ENCODE measurements at places on chromosomes 1 and 21.

GRCh38 chr1:65449214-65449823 is 28.9 kb downstream of the LEPR start:
- no peak for DNase-seq

GRCh38 chr21:33644383-33645074 is 2.2 kb downstream of the ITSN1 start:
- DNase-seq = no peak

- no peak for DNase-seq
These were observed at the start of gene TNFRSF18 for GRCh38 chr1:1206376-1206965. Gene TNFRSF18, minus strand, starts transcription at chr1:1206592. Its CDS starts 21 bp downstream, at chr1:1206571.

- DNase-seq = no peak
These were observed 28.4 kb upstream of the CEP350 start for GRCh38 chr1:179925922-179926849.

GRCh38 chr1:212959266-212960220 is 9.2 kb downstream of the VASH2 start:
- DNase-seq = no peak

DNA sequence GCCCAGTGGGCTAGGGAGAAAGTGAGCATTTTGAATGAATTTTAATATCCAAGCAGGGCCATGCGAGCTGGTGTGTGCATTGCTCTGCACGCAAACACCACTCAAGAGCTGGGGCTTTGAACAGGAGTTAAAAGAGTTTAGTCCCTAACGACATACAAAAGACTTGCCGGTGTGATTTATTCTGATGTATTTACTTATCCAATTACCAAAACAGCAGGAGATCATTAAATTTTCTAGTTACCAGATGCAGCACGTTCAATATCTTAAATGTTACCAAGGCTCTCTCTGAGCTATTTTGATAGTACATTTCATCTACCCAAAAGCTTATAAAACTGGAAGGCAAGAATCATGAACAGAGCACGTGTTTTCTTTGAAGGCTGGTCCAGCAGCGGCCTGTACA is 30.0 kb upstream of the DMRTA2 start:
- peak; percentile 88 for DNase-seq

DNA sequence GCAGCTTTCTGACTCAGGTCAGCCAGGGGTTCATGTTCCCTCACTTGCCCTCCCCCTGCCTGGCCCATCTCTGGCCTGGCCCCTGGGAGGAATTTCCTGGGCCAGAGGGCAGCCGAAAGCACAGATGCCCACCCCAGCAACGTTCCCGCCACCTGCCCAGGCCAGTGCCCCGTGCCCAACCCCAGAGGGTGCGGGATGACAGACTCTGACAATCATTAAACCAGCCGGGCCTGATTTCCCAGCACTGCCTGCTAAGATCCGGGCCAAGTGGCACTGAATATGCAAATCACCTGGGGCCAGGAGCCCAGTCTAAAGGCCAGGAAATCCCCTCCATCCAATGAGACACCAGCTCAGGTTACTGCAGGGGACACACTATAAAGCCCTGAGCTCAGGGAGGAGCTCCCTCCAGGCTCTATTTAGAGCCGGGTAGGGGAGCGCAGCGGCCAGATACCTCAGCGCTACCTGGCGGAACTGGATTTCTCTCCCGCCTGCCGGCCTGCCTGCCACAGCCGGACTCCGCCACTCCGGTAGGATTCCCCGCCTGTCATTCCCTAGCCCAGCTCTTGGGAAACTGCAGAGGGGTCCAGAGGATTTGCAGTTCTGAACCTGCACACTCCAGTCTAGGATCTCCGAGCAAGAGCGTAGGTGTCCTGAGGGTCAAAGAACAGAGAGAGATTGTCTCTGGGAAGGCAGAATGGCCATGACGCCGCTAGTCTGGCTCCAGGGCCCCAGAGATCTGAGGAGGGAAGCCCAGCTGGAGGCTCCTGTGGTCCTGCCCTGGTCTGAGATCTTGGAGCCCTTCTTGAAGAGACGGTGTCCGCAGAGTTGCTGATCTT is at the start of gene ELF3:
TSS of gene ELF3 (plus strand) at position 408 of the 836 bp plus-strand sequence. CDS start 550 bp downstream, outside the sequence.
- peak; percentile 52 for DNase-seq

GRCh38 chr1:89287181-89288050 is 14.8 kb upstream of the GBP5 start:
- no peak for DNase-seq

GRCh38 chr1:7534061-7534825 is 236.9 kb upstream of the VAMP3 start:
- DNase-seq = peak; percentile 24

- DNase-seq = no peak
These were observed 812 bp upstream of the ARF1 start for GRCh38 chr1:228081578-228082213.

DNA sequence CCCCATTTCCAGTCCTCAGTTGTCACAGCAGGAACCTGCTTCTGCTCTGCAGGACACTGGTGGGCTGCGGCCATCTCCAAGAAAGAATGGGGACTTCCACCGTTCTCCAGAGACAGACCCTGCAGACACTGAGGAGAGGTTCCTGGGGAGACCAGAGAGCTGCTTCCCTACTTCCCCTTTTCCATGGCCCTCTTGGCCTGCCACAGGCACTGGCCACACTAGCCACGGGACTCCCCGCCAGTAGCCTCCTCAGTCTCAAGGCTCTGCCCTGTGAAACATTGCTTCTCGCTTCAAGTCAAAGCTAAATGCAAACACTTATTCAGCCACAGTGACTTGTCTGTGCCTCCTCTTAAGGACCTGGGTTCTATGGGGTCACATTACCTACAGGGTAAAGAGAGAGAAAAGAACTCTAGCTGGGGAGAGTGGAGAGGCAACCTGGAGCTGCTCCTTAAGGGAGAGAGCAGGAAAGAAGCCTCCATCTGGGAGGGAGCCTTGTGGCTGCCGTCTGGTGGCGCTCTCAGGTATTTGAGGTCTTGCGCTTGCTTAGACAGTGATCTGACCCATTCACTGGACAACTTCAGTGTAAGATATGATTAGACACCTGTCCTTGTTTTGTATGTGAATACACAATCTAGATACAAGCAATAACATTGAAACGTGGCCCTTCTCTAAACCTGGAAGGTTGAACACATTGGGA is 5.4 kb upstream of the SLAMF8 start:
- DNase-seq = no peak

DNA sequence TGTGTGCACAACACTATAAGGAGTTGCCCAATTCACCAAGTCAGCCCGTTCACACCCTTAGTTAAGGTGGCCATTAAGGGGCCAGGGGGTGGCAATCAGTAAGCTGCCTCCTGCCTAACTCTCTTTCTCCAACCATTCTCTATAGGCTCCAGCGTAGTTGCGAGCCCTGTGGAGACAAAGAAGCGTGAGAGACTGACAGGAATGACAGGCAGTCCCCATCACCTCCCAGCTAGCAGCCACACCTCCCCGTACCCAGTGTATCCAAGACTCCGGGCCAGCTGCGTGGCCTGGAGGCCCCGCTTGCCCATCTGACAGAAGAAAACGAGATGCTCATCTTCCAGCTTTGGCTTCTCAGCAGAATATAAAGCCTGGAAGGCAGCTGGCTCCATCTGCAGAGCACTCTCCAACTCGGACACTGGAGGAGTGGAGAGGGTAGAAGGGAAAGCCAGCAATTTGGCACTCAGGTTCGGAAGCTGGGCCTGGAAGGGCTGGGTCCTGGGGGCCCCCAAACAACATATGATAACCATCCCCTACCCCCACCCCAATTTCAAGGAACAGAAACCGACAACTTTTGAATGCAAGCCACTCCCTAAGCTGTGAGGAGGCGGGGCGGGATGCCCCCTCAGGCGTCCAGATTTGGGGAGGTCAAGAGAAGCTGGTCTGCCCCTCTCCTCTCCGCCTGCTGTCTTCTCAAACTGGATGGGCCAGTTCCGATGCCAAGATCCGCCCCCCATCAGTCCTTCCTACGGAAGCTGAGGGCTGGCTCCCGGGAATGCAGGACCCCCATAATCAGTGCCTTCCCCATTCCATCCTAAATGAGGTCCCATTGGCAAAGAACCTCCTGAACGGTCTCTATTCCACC is 872 bp downstream of the TSTD1 start:
- DNase-seq = no peak

DNA sequence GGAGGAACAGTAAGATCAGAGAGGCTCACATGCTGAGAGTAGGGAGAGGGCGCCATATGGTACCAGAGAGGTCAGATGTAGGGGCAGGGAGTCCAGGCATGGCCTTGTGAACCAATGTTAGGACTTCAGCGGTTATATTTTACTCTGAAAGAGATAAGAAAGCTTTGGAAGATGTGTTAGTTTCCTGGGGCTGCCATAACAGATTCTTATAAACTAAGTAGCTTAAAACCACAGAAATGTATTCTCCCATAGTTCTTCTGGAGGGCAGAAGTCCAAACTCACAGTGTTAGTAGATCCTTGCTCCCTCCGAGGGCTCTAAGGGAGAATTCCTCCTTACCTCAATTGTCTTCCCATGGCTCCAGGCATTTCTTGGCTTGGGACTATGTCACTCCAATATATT is 502.5 kb upstream of the ADGRL2 start:
- no peak for DNase-seq

DNA sequence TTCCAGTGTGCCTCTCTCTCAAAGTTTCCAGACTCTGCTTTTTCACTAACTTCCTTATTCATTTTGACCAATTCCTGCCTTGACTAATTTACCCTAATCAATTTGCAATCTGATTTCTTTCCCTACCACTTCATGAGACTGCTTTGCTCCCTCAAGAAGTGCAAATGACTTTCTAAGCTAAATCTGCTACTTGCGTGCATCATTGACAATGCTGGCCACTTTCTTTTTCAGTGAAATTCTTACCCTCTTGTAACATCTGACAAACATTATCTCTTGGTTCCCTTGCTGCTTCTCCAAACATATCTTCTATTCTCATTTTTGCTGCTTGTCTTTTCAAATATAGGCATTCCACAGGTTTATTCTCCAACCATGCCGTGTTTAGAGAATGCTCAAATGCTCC is 659.9 kb downstream of the USP25 start:
- DNase-seq = no peak

GRCh38 chr1:109255678-109256077 is 6.3 kb downstream of the CELSR2 start:
- no peak for DNase-seq

DNA sequence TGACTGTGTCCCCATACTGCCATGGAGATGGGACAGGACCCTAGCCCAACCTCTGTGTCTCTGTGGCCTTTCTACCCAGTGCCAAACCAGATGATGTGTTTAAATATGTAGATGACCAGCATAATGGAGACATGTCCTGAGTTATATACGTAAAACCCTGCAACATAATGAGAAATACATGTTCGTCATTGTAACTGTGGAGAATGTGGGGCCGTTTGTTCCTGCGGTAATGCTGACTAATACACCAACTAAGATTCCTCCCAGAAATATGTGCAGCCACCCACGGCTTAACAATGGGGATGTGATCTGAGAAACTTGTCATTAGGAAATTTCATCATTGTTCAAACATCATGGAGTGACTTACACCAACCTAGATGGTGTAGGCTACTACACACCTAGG is 71.7 kb upstream of the SIM2 start:
- DNase-seq = no peak

- no peak for DNase-seq
These were observed 797 bp downstream of the CC2D1B start for GRCh38 chr1:52365071-52365745.

DNA sequence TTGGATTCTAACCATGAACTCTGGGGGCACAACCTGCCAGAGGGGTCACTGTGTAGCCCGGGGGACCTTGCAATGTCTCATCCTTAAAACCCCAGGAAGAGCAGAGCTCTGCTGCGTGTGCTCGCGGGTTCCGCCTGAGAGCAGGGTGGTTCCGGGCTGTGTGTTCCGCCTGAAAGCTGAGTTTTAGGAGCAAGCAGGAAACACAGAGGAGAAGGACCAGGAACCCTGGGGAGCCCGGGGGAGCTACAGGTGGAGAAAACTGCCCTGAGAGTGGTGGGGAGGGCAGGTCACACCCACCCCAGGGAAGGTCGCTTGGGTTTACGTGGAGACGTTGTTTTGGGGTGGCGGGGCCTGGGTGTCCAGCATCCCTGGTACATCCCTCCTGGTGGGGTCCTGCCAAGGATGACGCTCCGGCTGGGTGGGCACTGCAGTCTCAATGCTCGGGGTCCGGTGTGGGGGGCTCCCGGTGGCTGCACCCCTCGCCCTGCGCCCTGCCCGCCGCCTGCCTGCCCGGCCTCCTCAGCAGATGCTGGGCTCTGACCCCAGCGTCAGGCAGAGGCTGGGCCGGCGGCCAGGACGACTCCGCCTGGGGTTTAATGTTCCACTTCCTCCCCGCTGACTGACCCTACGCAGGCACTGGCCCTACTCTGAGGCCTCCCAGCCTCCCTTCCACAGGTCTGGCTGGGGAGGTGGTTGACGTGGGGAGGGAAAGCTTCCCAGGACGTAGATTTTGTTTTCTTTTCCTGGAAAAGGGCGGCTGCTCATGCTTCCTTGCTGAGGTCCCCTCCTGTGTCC is 17.3 kb upstream of the C1orf159 start:
- DNase-seq = no peak

DNA sequence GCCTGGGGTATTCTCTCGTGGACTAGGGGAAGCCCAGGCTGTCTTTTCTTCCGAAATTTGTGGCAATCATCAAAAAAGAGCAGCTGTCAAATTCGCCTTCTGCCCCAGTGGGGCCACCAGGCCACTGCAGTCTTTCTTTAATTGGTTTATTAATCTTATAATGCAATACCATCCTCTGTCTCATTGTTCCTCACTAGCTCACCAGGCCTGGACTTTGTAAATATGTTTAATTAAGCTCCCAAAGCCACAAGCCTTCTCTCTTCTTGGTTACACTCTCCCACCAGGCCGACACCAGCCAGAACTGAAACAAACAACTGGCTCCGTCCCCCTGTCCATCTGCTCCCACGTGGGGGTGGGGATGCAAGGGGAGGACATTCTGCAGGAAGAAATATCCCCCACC is 22.0 kb upstream of the CAMK1G start:
- DNase-seq = no peak

- DNase-seq = no peak
These were observed 7.4 kb downstream of the PTPRF start for GRCh38 chr1:43538143-43538487.

DNA sequence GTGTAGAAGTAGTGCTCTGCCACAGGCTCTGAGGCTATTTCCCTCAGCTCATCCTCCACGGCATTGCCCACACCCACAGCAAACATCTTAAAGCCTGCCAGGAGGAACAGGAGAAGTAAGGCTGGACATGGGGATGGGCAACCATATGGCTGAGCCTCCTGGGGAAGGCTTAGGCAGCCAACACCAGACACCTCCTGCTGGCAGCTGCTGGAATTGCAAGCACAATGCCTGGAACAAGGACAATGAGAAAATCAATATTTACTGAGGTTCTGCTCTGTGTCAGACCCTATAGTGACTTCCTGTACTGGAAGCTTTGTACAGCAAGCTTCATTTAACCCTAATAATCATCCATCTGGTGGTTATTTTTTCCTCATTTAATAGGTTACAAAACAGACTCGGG is 8.2 kb downstream of the MATN1 start:
- DNase-seq = no peak

DNA sequence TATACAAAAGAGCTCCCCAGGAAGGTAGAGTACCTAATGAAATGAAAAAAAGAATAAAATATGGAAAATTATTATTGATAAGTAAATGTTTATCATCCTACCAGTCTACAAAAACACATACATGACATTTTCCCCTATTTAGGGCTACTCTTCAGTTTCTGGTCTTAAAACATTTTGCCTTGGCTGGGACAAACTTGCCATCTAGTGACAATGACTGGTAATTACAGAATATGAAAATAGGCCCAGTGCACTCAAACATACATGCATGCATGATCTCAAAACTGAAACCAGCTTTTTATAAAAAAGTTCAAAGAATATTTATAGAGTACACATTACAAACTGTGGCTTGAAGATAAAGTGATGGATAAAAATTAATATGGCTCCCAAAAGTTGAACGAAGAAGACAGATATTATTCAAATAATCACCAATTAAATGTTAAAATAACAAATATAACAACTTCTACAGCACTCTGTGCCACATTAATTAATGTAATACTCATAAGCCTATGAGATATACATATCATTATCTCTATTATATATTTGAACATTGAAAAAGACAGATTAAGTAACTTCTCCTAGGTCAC is 10.5 kb upstream of the RNPC3 start:
- DNase-seq = no peak

All from NCI-H1417 treated with DMSO at 0.1 percent for 48 hours (cell line).